ENCODE measurements at places on chromosomes 2 and 18.

GRCh38 chr2:161239326-161240109 lies 68.7 kb upstream of the PSMD14 start:
- no peak for DNase-seq

DNA sequence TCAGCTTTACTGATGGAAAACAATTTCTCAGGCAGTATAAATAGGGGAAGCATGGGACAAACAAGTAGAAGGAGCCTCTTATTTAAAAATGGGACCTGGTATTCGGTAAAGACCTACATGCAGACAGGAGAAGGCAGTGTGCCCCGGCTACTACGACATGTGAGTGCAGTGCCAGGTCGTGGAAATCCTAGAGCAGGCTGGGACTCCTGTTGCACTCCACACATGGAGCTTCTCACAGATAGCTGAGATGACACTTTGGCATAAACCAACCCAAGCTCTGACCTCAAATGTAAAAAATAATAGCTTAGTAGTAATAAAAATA lies 885 bp upstream of the DSEL start:
- DNase-seq, result no peak

DNA sequence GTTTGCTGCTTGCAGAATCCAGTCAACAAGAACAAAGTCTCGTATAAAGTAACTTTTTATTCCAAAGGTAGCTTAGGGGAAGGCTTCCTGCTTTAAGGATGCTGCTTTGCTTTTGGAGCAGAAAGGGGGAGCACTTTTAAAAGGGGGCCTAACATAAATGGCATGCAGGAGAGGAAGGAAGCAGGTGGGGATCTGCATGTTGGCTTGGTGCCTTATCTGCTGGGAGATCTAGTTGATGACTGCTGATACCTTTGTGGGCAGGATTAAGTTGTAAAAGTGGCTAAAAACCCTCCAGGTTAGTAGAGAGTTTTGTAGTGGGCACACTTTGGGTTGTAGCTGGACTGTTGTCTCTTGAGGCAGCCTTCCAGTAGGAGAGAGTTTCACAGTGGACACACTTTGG lies 22.5 kb downstream of the UBR3 start:
- DNase-seq, result no peak

- no peak for DNase-seq
These were observed 2.4 kb downstream of the AGAP1 start for GRCh38 chr2:235496239-235496621.

Measured in effector CD8-positive, alpha-beta T cell (primary cell).